Hematopoietic multipotent progenitor cell treated with erythropoietin and hydrocortisone succinate and interleukin-3 and kit ligand, for 8 days (in vitro differentiated cells): ENCODE measurements at places on chromosomes 5 and 9.
A peak's percentile ranks its signal among the peaks of the same experiment; 100 is the strongest.

GRCh38 chr9:4386819-4387218, 87.0 kb upstream of the GLIS3 start:
- DNase-seq, result no peak

- DNase-seq, result no peak
These were observed 237.0 kb downstream of the PAPPA start for GRCh38 chr9:116390303-116391228.

- DNase-seq, result no peak
These were observed 204.9 kb downstream of the ZNF462 start for GRCh38 chr9:107067739-107068416.

DNA sequence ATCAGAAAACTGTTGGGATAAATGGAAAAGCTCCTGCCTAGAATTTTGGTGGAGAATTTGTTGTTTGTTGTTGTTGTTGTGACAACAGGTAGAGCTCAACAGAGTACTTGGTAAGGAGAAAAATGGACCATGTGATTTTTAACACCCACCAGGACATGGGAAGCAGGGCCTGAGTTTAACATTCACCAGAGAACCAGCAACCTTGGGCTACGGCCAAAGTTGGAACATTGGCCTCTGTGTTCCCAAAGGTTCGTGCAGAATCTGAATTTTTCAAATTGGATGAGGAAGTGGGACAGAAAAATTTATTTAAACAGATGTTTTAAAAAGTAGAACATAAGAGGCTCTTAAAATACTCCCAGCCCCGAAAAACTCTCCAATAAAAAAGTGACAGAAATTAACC, 127.0 kb downstream of the GNA14 start:
- DNase-seq, result no peak

DNA sequence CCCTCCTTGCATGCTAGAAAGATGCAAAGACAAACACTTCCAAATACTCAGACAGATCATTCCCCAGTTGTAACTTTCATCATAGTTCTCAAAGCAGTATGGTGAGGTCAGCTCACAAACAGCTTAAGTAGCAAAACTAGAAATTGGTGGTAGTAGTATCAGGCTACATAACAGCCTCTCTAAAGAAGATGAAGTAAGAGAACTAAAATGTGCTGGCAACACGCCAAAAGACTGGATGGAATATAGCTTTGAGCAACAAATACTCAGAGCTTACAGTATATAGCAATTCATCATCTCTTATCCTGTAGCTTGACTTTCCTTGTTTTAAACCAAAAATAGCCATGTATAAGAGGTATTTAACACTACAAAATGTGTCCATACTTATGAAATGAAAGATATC, 7.5 kb downstream of the PFDN1 start:
- DNase-seq, result peak; percentile 46

- no peak for DNase-seq
These were observed 123.7 kb downstream of the WDR41 start for GRCh38 chr5:77368367-77368766.

DNA sequence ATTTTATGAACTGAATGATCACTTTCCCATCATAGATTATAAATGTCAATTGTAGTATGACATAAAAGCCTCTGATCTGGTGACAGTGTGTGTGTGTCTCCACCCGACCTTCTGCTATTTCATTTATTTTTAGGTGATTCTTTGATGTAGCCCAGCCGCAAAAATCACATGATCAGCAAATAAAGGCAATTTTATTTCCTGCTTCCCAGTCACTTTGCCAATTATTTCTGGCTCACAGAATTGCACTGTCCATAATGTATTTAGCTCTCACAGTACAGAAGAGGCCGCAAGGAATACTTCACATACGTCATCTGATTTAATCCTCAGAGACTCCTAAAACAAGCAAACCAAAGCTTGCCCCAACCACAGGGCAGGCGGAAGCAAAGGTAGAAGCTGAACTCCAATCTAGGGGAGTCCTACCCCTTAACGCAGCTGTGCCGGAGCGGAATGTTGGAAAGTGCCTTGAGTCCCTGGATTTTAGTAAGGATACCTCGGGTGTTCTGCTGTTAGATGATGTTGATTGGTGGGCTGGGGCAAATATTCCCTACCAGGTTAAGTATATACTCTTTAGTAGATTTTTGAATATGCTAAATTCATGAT, 384.0 kb upstream of the IRX4 start:
- no peak for DNase-seq

GRCh38 chr5:181069767-181070491, 29.9 kb downstream of the BTNL9 start:
- DNase-seq, result no peak

DNA sequence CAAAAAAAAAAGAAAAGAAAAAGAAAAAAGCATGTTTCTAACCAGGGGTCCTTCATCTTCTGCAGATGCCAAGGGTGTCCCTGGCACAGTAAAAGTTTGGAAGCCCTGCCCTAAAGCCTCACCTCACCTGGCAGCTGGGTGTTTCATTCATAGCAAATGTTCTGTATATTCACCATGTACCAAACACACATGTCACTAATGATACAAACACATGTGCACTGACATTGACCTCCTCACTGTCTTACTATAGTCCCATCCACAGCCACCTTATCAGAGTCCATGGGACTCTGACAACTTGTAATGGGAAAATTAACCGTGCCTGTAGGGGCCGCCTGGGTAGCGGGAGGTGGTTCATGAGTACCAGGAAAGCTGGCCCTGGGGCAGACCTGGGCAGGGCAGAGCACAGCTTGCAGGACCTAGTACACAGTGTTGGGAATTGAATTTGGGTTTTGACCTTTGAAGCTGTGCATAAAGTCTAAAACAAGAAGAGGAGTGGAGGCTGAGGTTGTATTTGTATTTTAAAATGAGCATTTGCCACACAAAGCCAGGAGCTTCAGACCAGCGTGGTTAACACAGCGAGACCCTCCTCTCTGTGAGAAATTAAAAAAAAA, 6.4 kb upstream of the MGAT4B start:
- DNase-seq, result no peak

- no peak for DNase-seq
These were observed 95.4 kb upstream of the SSBP2 start for GRCh38 chr5:81846301-81846700.

- no peak for DNase-seq
These were observed 138.8 kb downstream of the SMC2 start for GRCh38 chr9:104232781-104233341.

DNA sequence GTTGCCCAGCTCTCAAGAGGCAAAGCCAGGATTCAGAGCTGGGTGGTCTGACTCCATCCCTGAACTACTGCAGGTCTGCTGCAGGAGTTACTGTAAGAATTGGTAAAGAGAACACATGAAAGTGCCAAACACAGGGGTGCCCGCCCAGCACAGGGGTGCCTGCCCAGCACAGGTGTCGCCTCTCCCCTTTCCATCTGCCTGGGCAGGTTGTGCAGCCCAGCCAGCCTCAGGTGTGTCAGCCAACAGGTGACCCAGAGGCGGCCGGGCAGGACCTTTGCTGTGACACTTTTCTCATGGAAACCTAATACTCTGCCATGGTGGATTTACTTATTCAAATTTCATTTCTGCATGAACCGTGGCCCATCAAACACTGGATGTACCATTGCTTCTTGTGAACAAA, 289.7 kb upstream of the IRX4 start:
- no peak for DNase-seq

DNA sequence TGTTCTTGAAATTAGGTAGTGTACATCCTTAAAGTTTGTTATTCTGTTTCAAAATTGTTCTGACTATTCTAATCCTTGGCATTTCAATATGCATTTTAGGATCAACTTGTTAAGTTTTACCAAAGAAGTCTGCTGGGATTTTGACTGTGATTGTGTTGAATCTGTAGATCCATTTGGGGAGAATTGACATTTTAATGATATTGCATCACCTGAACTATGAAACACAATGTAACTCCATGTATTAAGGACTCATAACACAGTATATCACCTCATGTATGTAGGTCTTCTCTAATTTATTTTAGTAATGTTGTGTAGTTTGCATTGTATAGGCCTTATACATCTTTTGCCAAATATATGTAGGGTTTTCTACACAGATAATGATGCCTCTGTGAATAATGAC, 77.8 kb downstream of the RALGPS1 start:
- no peak for DNase-seq

GRCh38 chr5:14197056-14197455, 53.9 kb downstream of the TRIO start:
- no peak for DNase-seq

DNA sequence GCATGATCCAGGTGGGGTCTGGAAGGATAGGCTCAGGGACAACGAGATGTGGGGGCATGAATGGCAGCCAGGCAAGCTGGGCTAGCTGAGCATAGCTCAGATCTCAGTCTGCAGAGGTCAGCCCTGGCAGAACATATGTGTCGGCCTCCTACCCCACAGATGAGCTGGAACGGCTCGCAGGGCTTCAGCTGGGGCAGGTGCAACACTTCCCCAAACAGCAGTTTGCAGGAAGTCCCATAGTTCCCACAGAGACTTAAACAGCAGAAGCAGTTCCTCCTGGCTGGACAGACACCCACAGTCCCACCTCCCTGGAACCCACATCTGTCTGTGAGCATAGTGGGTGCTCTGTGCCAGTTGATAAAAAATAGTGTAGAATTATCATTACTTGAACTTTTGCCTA, 404.6 kb downstream of the GADD45G start:
- DNase-seq, result no peak

DNA sequence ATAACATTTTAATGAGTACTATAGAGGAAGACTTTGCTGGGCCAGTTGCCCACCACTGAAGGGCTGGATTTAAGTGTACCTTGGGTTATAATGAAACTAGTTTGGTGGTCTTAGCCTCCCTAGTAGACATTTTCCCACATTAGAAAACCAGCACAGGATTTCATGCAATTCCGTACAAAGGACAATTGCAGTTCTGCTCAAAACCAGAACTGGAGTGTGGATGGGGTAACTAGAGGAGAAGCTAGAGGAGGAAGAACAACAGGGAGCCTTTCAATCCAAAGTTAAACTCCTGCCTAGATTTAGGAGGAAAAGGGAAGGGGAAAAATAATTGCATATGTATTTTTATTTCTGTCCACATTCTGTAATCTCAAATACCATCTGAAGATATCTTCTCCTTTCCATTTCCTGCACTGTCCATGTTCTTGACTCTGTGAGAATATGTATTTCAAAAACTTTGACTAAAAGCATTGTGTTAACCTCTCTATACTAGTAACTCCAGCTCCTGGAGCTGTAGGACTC, 97.5 kb upstream of the SSBP2 start:
- DNase-seq, result peak; percentile 8

GRCh38 chr5:153276151-153276550, 214.3 kb upstream of the GRIA1 start:
- DNase-seq, result peak; percentile 35

DNA sequence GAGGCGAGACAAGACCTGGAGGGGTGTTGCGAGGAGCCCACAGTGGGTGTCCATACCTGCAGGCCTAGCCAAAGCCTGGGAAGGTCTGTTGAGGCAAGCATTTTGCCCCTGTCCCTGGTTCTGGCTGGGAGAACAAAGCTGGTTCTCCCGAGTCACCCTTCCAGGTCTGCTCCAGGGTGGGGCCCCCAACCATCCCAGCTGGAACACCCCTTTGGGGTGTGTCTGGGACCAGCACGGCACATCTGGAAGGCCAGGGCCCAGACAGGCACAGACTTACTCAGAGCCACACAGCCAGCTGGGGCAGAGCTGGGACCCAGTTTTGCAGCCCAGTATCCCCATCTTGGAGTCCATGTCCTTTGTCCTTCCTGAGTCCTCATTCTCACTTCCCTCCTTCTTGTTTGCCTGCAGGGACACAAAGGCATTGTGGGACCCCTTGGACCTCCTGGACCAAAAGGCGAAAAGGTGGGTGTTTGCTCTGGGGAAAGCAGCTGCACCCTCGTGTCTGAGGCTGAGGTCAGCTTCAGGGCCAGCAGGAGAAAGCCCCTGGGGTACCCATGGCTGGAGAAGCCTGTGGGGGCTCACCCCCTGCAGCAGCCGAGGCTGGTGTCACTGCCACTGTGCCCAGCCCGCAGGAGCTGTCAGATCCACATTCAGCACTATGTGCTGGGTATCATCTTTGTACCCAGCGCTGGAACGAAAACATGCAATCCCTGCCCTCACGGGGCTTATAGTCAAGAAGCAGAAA, 38.4 kb upstream of the ORM1 start:
- DNase-seq, result no peak

- DNase-seq, result no peak
These were observed 11.7 kb downstream of the B4GALT7 start for GRCh38 chr5:177611446-177612214.

DNA sequence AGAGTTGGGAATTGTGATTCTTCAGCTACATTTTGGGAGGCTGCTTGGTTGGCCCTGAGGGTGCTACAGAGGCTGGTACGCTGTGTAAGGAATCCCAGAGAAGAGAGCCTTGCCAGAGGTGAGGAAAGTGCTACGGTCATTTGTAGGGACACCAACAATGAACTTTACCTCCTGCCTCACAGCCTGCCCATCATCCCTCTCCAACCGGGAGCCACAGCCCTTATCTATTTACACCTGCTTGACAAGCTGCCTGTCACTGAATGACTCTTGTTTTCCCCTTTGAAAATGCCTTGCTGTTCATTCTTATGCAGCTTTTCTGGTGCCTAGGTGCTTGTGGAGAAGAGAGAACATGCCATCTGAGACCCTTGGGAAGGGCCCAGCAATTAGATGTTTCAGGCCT, 110.8 kb downstream of the PCSK1 start:
- no peak for DNase-seq

DNA sequence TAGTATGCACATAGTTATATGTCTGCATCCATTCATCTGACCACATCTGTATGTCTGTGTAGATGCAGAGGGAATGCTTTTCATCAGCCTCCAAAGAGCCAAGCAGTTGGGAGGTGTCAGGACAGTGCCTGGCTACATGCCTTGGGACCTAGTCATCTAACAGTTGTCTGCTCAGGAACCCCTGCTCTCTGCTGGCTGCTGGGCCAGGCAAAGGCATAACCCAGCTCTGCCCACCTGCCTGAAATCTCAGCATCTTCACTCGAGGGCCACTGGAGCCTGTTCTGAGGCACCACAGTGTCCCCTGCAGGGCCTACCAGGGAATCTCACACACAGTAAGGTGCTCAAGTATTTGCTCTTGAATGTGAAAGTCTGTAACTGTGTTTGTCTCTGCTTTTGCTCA, 3.7 kb downstream of the C9orf50 start:
- DNase-seq, result no peak

DNA sequence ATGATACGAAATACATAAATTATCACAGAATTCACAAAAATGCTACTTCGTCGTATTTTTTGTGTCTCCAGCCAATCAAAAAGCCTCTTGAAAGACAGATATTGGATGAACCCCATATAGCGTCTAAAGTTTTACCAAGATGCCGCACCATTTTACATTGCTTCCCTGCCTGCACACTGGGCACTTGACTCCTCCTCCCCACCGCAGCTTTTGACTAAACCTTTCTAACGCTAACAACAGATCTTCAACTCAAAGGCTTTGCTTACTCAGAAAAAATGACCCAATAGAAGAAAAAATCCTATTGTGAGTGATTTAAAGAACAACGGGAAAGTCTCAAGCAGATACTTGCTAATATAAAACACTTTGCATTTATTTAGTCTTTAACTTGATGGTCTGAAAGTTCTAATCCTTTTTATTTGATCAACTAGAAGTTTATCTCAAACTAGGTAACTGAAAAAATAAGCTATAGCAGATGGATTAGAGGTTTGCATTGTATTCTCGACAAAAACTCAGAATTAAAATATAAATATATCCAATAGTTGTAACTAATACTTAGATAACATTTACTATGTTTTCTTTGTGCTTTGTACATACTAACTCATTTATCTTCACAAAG, 609.1 kb upstream of the DMAC1 start:
- no peak for DNase-seq

GRCh38 chr5:28143519-28143918, 1105.1 kb upstream of the CDH9 start:
- DNase-seq, result no peak

- no peak for DNase-seq
These were observed 1129.2 kb downstream of the DTWD2 start for GRCh38 chr5:117859176-117859575.
